ENCODE measurements at places on chromosomes 5 and 9.

DNA sequence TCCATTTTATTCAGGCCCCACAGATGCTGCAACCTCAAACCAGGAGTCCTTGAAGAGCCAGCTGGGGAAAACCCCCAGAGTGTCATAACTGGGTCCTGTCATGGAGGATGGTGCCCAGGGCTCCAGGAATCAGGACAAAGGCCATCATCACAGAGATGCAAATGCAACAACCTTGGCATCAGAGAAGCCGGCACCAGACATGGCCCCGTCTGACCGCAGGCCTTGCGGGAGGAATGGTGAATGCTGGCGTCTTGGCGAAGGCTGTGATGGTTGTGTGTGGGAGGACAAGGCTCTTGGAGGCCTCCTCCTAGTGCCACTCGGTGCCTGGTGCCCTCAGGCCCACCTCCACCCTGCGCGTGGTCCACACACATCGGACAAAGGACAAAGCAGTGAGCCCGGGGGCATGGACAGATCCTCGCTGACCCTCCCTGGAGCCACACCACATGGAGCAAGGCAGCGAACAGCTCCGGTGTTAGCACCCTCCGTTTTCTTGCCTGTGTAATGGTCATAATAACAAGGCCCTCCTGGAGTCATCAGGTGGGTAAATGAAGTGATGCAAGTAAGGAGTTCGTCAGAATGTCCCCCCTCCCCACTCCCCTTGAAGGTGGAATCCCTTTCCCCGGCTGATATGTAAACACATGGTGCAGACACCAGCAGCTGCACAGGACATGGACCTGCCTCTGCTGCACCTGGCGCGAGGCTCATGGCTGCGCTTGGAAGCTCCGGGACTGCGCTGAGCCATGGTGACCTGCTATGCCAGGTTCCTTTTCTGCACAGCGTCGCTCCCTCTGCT, 380.7 kb downstream of the IRX2 start:
- no peak for DNase-seq

DNA sequence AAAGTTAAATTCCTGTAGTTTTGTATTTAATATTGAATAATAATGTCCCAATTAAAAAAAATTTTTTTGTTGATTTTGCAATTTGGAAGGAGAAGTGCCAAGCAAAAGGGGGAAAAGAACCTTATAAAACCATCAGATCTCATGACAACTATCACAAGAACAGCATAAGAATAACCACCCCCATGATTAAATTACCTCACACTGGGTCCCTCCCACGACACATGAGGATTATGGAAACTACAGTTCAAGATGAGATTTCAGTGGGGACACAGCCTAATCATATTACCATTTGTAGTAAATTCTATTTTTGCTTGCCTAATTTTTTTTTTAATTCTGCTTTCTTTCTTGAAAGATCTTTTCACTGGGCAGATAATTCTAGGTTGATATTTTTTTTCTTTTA, 33.4 kb upstream of the FCHO2 start:
- no peak for DNase-seq

GRCh38 chr5:43298443-43298842, 14.8 kb downstream of the HMGCS1 start:
- no peak for DNase-seq

- no peak for DNase-seq
Measured at GRCh38 chr5:150353032-150353675, 4.3 kb upstream of the TCOF1 start.

GRCh38 chr5:111618623-111619271, 106.4 kb upstream of the STARD4 start:
- no peak for DNase-seq

DNA sequence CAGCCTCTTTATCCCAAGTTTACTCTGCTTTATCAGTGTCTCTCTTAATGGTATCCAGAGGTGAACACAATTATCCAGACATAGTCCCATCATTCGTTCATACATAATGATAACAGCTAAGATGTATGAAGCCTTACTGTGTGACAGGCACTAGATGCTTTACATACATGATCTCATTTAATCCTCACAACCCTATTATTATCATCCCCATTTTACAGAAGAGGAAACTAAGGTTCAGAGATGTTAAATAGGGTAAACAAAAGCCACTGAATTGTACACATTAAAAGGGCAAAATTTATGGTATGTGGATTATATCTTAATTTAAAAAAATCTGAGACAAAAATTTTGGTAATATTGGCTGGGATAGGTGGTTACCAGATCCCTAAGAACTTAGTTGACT, 124.1 kb upstream of the TBC1D2 start:
- no peak for DNase-seq
